ENCODE measurements at places on chromosomes 7 and 10. TPM values are rescaled to one million over a fixed set of nuclear protein-coding genes. Genes with fewer than 3 reads are reported as not detected.

- DNase-seq: no peak
Observed at GRCh38 chr7:132381742-132382472, 194.4 kb downstream of the PLXNA4 start.

GRCh38 chr7:55898287-55898686 is 11.0 kb downstream of the ZNF713 start:
- no peak for DNase-seq

SOSTDC1 gene
- total RNA-seq: 0.12 TPM

POU6F2 gene
- total RNA-seq: 1.6 TPM

GRCh38 chr7:55342216-55342871 is 22.8 kb upstream of the LANCL2 start:
- DNase-seq: no peak

AQP1 gene
- 186 TPM for total RNA-seq

GRCh38 chr10:119135513-119135881 is 30.0 kb downstream of the SFXN4 start:
- DNase-seq: no peak

DNA sequence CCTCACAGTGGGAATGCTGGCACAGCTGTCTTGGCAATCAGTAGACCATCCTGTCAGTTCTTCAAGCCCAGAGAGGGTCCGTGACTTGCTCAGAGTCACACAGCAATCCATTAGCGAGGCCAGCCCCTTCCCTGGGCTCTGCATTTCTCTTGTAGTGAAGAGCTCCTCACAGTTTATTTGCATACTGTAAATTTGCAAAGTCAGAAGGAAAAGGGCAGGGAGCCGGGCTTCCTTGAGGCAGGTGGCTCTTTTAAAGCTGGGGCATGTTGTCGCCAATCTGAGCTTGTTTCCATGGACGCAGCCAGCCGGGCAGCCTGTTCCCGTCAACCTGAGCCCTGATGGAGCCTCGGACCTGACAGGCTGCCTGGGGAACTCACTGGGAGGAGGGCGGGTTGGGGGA is 123.4 kb downstream of the CUX1 start:
- DNase-seq: no peak

ADAM22 gene
- total RNA-seq: 0.65 TPM

SFRP5 gene
- total RNA-seq: 69.2 TPM

DNA sequence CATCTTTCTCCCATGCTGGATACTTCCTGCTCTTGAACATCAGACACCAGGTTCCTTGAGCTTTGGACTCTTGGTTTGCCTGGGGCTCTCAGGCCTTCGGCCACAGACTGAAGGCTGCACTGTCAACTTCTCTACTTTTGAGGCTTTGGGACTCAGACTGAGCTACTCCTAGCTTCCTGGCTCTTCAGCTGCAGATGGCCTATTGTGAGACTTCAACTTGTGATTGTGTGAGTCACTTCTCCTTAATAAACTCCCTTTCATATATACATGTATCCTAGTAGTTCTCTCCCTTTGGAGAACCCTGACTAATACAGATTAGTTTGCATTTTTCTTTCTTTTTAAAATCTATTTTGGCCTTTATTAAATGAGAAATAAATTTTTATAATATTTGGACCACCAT is 276.2 kb upstream of the SEMA3C start:
- DNase-seq: no peak

DNA sequence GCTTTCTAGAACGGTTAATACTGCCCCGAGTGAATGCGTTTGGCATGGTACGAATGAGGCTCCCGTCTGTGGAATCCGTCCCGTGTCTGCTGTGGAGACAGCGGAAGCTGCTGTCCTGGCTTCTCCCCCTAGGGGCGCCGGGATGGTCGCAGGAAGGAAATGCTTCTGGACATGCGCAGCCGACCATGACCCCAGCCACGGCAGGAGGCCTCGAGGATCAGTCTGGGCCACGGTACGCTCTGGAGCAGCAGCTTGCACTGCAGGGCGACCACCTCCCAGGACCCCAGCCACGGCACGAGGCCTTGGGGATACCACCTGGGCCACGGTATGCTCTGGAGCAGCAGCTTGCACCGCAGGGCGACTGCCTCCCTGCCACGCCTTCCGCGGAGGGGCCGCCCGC is 107.9 kb downstream of the CYTH3 start:
- DNase-seq: no peak

AKR1C8 gene
- not detected for total RNA-seq

- DNase-seq: no peak
Observed at GRCh38 chr7:23893176-23893941, 183.3 kb downstream of the STK31 start.

All from pancreas (tissue), 10 donors.